ENCODE measurements at places on chromosomes 13 and 19. TPM values are rescaled to one million over a fixed set of nuclear protein-coding genes. Genes with fewer than 3 reads are reported as not detected.

The ZC3H4 gene
- polyA plus RNA-seq, result 2.3 TPM

The TEX101 gene
- polyA plus RNA-seq, result not detected

The KCNN1 gene
- polyA plus RNA-seq, result not detected

GRCh38 chr13:95714142-95714832, 37.3 kb downstream of the DNAJC3 start:
- peaks cover 10% of the 10 kb centered on the region for H3K4me1 ChIP-seq
- H3K36me3 ChIP-seq, result peaks cover 32% of the 10 kb centered on the region
- H3K4me3 ChIP-seq, result no peak overlapping the region
- no peak overlapping the region for H3K27ac ChIP-seq
- DNase-seq, result no peak
- no peaks in the 10 kb centered on the region for H3K27me3 ChIP-seq

- peaks cover 12% of the 10 kb centered on the region for H3K4me1 ChIP-seq
- no peak overlapping the region for H3K27ac ChIP-seq
- H3K4me3 ChIP-seq, result no peak overlapping the region
- no peak for DNase-seq
- H3K27me3 ChIP-seq, result no peaks in the 10 kb centered on the region
Measured at GRCh38 chr19:19335408-19336158, 15.0 kb downstream of the MAU2 start.

GRCh38 chr13:74825152-74825937, 656.6 kb downstream of the TBC1D4 start:
- H3K4me1 ChIP-seq, result peaks cover 2% of the 10 kb centered on the region
- no peak overlapping the region for H3K27ac ChIP-seq
- H3K36me3 ChIP-seq, result no peaks in the 10 kb centered on the region
- H3K4me3 ChIP-seq, result no peak overlapping the region

GRCh38 chr13:35210261-35210660, 266.2 kb downstream of the MAB21L1 start:
- DNase-seq, result no peak
- H3K27ac ChIP-seq, result no peak overlapping the region
- no peaks in the 10 kb centered on the region for H3K4me1 ChIP-seq
- no peaks in the 10 kb centered on the region for H3K27me3 ChIP-seq

DNA sequence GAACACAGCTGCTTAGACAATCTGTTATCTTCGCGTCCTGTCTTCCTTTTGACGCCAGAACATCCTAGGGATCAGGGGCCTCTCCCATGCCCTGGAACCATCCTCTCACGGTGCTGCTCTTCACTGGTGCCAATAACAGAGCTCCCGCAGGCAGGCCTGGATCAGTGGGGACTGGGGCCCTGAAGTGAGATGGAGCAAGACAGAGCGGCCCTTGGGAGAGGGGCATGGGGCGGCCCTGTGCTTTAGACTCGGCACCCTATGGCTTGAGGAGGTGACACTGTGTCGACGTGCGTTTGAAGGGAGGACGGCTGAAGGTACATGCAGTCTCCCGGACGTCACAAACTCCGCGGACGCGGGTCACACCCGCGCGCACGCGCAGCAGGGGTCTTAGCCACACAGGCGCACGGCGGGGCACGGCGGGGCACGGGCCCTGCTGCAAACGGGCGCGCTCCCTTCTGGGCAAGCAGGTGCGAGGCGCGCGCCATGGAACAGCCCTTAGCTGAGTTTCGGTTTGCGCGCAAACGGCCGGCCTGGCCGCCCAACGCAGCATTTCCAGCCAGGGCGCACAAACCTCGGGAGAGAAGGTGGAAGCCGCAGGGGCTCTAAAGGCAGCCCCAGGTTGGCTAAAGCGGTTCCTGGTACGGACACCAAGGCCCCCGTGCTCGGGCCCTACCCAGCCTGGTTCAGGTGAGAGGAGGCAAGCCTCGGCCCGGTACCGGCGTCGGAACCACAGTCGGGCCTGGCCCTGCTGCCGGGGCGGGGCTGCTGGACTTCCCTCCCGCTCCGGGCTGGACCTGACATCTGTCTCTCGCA, 16.5 kb upstream of the RNF17 start:
- no peak for DNase-seq
- H3K4me3 ChIP-seq, result no peak overlapping the region
- no peak overlapping the region for H3K27ac ChIP-seq

Measured in immature natural killer cell (primary cell).